ENCODE measurements at places on chromosomes 12 and 14.

DNA sequence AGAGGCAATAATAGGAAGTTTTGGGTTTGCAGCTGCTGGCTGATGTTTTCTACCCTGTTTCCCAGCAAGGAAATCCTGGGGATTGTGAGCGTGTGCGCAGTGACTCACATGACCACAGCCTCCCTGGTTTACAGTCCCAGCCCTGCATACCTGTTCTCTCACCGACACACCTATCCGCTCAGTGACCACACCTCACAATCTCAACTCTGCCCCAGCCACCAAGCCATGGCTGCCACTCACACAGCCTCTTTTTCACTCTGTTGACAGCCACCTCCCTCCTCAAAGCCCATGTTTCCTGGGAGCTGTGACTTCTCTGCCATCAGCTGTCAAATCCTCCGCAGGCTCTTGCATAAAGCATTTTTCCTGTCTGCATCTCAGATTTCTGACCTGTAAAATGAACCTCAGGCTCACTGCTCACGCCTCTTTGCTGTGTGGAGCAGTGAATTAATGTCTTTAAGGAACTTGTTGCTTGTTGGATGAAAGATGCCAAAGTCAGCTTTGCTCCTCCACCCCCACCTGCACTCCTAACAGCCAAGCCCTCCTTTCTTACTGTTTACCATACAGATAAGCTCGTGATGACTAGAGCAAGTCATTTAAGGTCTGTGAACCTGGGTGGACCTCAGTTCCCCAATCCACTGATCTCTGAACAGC is 43.5 kb downstream of the B4GALNT3 start:
- no peak for DNase-seq

DNA sequence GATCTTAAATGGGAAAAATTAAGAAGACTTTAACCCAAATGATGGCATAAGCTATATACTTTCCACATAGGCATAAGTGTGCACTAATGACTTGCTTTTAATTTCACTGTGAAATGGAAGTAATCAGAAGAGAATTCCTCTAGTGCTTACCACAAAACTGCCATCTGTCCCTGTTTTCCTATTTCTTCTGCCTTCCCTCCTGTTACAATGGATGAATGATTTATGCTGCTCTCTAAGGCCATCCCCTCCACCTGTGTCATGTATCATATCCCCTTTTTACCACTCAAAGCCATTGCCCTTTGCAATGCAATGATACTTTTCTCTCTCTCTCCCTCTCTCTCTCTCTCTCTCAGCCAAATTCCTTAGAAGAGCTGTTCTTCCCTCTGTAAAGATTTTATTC is 109.1 kb downstream of the C12orf50 start:
- DNase-seq: no peak

DNA sequence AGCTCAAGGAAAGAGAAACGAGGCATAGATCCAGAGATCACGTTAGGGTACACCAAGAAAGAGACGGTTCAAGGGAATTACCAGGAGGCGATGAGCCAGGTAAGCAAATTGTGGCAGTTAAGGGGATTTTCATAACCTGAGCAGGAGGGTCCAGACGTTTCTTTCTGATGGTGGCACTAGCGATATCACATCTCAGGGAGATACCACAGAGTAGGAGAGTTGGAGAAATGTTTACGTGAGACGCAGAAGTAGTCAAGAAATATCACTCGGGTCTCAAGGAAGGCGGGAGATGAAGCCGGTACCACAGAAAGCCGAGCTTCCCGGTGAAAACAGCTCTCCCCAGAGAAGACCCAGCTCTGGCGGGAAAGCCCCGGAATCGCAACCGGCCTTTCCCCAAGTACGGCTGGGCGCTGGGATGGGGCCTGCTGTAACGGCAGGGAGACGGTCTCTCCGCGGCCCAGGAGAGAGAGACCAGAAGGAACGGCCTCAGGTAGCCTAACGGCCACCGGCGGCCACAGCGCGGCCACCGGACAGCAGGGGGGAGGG is 485 bp downstream of the SENP1 start:
- DNase-seq: peak; percentile 40

DNA sequence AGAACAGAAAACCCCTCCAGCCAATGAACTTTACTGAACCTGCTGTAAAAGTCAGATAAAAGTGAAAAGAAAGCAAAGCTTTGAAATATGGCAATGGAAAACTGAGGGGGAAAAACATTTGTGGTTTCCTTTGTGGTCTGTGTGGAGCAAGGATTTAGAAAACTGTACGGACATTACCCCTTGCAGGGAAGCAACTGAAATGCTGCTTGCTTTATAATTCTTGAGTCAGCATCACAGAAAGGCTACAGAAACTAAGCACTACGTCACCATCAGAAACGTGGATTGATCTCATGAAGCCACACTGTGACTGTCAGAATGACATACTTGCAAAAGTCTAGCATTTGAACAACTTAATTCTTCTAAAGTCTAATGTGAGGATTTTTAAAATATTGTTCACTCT is 2.4 kb upstream of the KCNC2 start:
- no peak for DNase-seq

DNA sequence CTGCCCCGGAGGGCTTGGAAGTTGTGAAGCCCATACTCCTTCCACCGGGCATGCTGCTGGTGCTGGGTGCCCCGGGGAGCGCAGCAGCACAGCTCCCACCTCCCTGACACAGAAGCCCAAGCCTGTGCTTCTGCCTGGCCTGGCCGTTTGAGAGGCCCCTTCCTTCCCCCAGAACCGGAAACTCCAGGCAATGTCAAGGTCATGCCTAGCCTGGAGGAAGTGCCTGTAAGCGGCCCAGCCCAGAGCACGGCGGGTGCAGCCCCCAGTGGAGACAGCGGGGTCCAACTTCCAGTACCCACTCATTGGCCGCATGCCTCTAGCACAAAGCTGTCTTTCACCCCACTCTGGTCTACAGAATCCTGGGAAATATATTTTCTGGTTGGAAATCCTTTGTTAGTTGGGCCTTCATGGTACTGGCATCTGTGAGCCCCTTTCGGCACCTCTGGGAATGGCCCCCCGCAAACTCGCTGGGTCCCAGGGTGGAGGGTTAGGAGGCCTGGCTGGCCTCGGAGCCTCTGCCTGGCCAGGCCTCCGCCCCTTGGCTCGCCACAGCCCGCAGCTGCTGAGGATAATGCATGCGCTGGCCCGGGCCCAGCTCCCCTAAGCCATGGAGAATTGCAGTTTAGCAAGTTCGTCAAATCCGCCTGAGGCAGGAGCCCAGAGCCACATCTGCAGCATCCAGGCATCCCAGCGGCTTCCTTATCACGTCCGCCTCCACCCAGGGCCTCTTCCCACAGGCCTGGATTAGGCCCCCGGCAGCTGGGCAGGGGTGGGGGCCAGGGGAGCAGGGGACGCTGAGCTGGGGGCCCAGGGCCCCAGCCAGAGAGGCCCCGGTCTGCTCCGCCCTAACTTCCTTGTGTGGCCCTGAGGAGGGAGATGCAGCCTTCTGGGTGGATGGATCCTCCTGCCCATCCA is 48.9 kb upstream of the DLK1 start:
- no peak for DNase-seq

DNA sequence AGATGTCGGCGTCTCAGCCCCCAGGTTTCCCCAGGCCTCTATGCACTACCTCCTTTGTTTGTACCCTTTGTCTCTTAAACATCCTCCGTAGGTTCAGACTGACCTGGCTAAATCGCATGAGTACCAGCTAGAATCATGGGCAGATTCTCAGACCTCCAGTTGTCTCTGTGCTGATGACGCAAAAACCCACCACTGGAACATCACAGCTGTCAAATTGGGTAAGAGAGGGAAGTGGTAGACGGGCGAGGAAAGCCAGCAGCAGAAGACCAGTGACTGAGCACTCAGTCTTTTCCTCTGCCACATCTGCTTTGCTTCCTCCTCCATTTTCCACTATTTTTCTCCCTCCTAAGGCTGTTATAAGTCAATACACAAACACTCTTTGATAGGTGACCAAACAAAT is 29.7 kb downstream of the A2ML1 start:
- DNase-seq: no peak

- DNase-seq: no peak
Measured at GRCh38 chr14:50943261-50943942, 881 bp downstream of the PYGL start.

DNA sequence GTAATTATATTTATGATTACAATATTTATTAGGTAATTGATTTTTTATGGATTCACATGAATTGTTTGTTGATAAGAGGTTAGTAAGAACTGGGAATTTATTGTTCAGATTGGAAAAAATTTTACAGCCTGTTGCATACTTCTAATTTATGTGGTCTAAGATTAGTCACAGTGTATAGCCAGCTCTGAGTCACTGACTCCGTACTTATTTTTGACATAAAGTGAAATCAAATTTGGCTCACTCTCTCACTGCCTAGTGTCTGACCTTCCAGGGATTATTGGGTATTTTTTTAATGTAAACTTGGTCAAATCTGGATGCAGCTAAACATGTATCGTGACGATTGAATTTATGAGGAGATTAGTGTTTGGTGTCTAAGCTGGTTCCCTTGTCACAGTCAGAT is 109.3 kb downstream of the PTPRQ start:
- DNase-seq: no peak

- no peak for DNase-seq
Measured at GRCh38 chr12:131188131-131189050, 234.7 kb downstream of the ADGRD1 start.

- no peak for DNase-seq
Measured at GRCh38 chr14:78005325-78005724, 164.8 kb upstream of the NRXN3 start.

Measured in stimulated activated CD4-positive, alpha-beta T cell treated with anti-CD3 and anti-CD28 coated beads, Interleukin-15, amount 100 ng/mL, for 1 hour (primary cell).